B cell (primary cell): ENCODE measurements at places on chromosomes 13 and 19. TPM values are rescaled to one million over a fixed set of nuclear protein-coding genes. Genes with fewer than 3 reads are reported as not detected.

Gene ZNF563
- 0.94 and 1.5 TPM in 2 replicates for polyA plus RNA-seq

Gene KLK3
- polyA plus RNA-seq = not detected in 2 replicates

Gene LRP3
- polyA plus RNA-seq = 0.10 and 0.13 TPM in 2 replicates

Gene LENG9
- 2.9 and 4.6 TPM in 2 replicates for polyA plus RNA-seq

Gene ZBTB32
- 8.5 and 18.9 TPM in 2 replicates for polyA plus RNA-seq

Gene PABPC3
- 0.06 and 0.16 TPM in 2 replicates for polyA plus RNA-seq

Gene SERTAD3
- 16.4 and 43.9 TPM in 2 replicates for polyA plus RNA-seq

Gene HCN2
- 0.25 and 0.27 TPM in 2 replicates for polyA plus RNA-seq
